Upper lobe of right lung (tissue), 1 donor: ENCODE measurements at places on chromosomes 3 and 15.

- no peak for DNase-seq
These were observed 24.1 kb downstream of the SMAD3 start for GRCh38 chr15:67089217-67090193.

- DNase-seq, result no peak
These were observed 585.8 kb downstream of the NLGN1 start for GRCh38 chr3:173983343-173983742.

- no peak for DNase-seq
These were observed 153.3 kb downstream of the P3H2 start for GRCh38 chr3:189967254-189967865.

GRCh38 chr3:147838652-147839051 lies 429.5 kb downstream of the ZIC1 start:
- no peak for DNase-seq

DNA sequence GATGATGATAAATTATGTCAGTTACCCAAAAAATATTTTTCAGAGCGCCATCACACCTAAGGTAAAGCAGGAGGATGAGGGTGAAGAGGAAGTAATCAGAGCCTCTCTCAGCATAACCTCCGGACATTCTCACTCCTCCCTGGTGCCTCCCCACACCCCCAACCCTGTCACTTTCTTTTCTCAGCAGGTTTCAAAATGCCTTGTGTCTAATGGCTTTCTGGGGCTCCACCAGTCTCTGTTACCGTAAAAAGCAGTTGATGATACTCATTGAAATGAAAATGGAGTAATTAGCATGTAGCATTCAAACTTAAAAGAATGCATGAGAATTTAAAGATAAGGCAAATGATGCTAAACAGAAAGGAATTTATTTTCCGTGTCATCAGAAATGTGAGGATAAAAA lies 180.0 kb downstream of the ERC2 start:
- no peak for DNase-seq

DNA sequence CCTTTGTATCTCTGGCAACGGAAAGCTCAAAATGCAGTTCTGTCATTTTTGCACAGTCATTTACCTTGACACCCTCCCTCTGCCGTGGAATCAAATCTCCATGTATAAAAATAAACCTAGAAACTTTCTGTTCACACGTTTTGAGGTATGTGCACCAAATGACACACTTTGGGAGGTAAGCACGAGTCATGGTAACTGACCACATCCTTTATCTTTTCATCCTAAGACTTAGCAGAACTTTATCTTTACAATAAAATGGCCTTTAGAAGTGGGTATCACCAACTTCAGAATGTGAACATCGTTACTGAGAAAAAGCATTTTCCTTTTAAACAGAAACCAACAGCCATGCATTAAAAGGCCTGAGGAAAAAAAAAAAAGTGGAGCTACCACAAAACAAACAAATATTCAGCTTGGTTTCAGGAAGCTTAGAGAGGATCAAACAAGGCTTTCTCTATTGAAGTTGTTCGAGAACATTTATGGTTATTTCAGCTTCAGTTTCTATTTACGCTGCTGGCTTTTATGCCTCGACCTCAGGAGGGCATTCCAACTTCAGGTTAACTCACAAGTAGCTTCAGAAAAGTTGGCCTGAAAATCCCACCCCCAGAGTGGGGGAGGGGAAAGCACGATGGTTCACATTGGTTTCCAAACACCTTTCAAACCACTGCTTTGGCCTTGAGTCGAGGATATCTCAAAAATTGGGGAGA lies 171.1 kb upstream of the ICE2 start:
- DNase-seq, result no peak

GRCh38 chr3:88061746-88062145 lies 2.7 kb downstream of the ZNF654 start:
- DNase-seq, result no peak

DNA sequence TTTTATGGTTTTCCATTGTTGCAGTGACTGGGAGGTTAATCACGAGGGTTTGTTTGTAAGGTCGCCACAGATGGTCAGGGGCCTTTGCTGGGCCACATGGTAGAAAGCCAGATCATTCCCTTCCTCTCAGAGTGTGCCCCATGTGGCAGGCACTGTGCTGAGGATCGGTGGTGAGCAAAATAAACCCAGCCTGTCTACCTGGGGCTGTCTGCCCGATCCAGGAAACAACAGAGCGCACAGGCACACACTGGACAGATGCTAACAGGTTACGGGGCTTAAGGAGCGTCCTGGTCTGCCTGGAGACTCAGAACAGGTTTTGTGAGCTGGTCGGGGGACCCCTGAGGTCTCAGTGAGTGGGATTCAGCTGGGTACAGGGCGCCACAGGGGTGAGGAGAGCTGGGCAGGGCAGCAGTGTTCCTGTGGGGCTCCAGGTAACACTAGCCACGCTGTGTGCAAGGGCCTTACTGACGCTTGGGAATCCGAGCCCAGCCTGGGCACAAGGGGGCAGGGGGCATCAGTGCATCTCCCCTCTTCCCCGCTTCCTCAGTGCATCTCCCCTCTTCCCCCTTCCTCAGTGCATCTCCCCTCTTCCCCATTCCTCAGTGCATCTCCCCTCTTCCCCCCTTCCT lies 136.4 kb downstream of the DNAJB8 start:
- peak; percentile 46 for DNase-seq

GRCh38 chr3:70742081-70742480 lies 429.6 kb upstream of the MDFIC2 start:
- no peak for DNase-seq

DNA sequence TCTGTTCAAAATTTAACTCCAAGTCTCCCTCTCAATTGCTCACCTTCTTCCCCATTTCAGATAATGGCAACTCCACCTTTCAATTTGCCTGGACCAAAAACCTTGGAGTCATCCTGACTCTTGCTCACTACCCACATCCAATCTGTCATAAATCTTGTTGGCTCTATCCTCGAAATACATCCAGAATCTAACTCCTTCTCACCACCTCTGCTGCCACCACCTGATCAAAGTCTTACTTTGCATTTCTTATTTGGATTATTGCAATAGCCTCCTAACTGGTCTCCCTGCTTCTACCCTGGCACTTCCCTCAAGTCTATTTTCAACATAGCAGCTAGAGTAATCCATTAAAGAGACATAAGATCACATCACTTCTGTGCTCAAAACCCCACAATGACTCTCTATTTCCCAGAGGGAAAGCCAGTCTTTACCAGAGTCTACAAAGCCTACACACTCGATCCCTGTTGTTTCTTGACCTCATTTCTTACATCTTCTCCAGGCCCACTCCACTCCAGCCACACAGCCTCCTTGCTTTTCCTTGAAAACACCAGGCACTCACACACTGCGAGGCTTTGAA lies 86.6 kb downstream of the GPR156 start:
- DNase-seq, result no peak

DNA sequence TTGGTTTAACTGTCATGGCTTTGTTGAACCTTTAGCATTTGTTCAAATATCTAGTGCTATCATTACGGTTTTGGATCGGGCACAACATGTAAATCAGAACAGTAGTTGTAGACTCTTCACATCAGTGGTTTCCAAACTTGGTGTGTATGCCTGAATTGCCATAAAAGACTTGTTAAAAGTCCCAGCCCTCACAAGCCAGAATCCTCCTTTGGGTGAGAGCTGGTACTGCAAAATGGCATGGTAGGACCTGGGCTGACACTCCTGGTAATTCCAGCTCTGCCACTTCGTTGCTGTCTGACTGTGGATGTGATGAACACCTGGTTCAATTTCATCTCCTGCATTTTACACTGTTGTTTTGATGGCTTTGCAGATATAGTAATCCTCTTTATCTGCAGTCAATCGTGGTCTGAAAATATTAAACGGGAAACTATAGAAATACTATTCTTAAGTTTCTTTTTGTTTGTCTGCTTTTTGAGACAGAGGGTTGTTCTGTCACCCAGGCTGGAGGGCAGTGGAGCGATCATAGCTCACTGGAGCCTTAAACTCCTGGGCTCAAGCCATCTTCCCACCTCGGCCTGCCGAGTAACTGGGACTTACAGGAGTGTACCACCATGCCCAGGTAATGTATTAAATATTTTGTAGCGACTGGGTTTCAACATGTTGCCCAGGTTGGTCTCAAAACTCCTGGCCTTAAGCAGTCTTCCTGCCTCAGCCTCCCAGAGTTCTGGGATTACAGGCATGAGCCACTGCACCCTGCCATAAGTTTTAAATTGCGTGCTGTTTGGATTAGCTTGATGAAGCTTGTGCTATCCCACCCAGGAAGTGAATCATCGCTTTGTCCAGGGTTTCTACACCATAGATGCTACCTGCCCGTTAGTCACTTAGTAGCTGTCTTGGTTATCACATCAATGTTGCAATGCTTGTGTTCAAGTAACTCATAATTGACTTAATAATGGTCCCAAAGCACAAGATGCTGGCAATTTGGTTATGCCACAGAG lies 61.6 kb downstream of the RAB7A start:
- DNase-seq, result no peak

GRCh38 chr3:194070634-194071409 lies 65.1 kb upstream of the HES1 start:
- DNase-seq, result peak; percentile 92

DNA sequence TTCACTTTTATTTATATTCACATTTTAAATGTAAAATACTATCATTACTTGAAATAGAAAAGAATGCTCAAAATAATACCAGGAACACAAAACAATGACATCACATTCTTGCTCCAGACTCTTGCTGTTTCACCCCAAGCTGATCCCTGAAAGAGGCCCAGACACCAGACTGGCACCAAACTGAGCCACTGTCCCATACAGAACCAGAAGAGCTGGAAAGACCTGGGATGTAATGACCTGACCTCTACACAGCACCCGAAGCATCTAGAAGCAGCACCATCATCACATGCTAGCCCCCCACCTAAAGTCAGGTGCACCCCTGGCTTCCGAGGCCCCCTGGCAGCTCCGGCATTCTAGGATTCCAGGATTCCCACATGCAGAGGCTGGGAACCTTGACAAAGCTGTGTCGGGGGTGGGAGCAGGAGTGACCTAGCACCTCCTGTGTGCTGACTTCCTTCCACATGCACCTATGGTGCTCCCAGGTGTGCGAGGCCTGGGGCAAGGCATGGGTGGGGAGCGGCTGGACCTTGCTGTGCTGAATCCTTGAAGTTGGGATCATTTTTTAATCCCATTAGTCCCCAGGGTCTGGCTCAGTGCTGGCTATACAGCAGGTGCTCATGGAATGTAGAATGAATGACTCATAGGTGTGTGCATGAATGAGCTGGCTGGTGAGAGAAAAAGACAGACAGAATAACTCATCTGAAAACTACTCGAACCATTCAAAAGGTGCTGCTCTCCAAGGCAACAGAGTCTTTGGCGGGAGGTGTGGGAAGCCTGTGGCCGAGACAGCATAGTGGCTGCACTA lies 144.7 kb upstream of the IQSEC1 start:
- DNase-seq, result no peak

DNA sequence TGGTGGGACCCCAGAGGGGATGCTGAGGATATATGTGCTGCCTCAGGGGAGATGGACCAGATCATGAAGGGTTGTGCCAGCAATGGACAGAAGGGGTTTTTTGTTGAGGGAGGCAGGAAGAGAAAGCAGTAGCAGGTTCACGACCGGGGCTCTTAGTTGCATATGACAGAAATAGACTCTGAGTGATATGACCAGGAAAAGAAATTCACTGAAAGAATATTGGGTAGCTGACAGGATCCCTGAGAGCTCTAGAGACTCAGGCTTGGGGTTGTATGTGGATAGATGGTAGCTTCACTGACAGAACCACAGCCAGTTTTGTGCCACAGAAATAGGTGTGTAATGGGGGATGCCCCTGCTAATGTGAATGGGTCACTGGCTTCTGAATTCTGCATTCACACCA lies 241.6 kb downstream of the ZNF621 start:
- no peak for DNase-seq

DNA sequence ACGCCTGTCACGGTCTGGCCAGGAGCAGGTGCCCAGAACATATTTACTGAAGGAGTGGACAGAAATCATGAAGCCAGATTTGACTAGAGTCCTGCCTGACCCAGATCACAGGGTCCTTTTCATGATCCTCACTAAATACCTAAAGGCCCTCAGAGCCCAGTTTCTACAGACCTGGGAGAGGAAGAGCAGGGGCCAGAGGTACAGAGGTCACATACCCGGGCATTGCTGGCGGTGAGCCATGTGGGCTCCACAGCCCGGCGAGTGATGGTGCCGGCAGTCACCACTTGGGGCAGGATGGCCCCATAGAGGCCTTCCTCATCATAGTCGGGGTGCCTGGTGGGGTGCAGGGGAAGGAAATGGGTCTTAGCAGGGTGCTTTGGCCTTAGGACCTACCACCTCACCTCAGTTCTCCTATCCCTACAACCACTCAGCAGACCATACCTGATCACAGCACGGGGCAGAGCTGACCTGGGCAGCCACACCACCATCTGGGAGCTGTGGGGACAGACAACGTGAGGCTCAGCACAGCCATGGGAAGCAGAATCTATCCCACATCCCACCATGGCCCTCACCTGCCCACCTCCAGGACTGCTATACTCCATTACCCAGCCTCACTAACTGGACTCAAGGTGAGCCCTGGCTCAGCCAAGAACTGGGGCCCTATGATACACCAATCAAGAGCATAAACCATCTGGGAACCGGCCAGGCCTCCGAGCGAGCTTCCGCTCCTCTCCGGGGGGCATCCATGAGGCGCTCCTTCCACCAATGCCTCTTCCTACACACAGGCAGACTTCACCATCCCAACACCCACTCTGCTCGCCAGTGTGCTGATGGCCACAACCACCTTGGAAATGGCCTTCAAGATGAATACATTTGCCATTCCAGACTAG lies 12.9 kb downstream of the POLG start:
- no peak for DNase-seq

DNA sequence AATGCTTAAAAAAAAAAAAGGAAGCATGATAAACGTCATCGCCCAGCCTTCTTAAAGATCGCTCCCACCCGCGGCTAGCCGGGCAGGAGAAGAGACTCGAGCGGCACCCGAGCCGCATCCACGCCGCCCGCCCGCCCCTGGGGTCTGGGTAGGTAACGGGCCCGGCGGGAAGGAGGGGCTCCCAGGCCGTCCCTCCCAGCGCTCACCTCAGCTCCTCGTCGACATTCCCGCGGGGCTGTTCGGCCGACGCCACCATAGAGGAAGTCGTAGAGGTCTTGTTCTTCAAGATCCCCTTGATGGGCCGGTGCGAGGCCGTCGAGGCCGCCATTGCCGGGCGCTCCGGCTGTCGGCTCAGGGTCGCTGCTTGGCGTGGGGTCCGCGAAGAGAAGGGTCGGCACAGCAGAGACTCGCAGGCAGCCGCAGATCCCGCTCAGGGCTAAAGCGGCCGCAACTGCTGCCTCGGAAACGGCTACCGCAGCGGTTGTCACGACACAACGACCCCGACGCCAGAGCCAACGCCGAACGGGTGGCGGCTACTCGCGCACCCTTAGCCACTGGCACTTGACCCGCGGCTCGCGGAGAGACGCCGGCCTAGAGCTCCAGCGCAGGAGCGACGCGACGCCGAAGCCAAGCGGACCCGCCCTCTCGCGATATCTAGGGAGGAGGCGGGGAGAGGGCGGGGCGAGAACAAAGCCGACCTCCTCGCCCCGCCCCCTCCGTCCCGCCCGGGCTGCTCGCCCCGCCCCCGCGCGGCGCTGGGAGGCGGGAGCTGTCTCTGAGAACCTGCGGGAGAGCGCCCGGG lies at the start of gene PPP1R2:
TSS of gene PPP1R2 (minus strand) at position 628 of the 802 bp plus-strand sequence. CDS start at position 328, 300 bp downstream.
- peak; percentile 96 for DNase-seq

DNA sequence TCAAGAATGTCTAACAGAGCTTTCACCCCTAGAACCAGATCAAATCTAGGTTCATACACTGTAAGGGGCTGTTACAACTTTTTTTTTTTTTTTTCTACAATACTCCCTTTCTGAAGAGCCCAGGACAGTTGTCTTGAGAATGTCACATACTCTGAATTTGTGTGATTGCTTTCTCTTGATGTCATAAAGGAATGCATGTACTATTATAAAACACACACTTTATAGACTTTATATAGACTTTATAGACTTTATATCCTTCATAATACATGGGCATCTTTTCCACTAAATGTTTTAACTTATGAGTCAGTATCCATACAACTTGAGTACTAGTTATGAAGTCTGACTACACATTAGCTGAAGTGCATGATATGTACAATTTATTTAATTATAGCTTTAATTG lies 26.3 kb downstream of the RFX7 start:
- no peak for DNase-seq
